Progenitor cell of endocrine pancreas (in vitro differentiated cells): ENCODE measurements at places on chromosomes 12 and 14. TPM values are rescaled to one million over a fixed set of nuclear protein-coding genes. Genes with fewer than 3 reads are reported as not detected.
A peak's percentile ranks its signal among the peaks of the same experiment; 100 is the strongest.

- H3K27ac ChIP-seq: no peak overlapping the region
- no peak overlapping the region for H3K4me3 ChIP-seq
- DNase-seq: no peak
- no peaks in the 10 kb centered on the region for H3K27me3 ChIP-seq
- no peaks in the 10 kb centered on the region for H3K4me1 ChIP-seq
- peaks cover 2% of the 10 kb centered on the region for H3K36me3 ChIP-seq
These were observed 84.9 kb upstream of the RTL1 start for GRCh38 chr14:100988411-100988900.

GRCh38 chr12:19588951-19589350, 149.7 kb downstream of the AEBP2 start:
- peaks cover 7% of the 10 kb centered on the region for H3K36me3 ChIP-seq
- H3K27me3 ChIP-seq: no peaks in the 10 kb centered on the region
- no peak overlapping the region for H3K4me3 ChIP-seq

- H3K36me3 ChIP-seq: peaks cover 12% of the 10 kb centered on the region
- no peak for DNase-seq
- no peak overlapping the region for H3K4me3 ChIP-seq
- no peaks in the 10 kb centered on the region for H3K27me3 ChIP-seq
- H3K4me1 ChIP-seq: peaks cover 32% of the 10 kb centered on the region
These were observed 2.8 kb downstream of the ORMDL2 start for GRCh38 chr12:55820679-55821078.

GRCh38 chr12:120741476-120742421, 16.1 kb downstream of the ACADS start:
- no peak overlapping the region for H3K4me3 ChIP-seq
- peaks cover 2% of the 10 kb centered on the region for H3K36me3 ChIP-seq
- peaks cover 2% of the 10 kb centered on the region for H3K4me1 ChIP-seq
- no peaks in the 10 kb centered on the region for H3K27me3 ChIP-seq
- no peak for DNase-seq

DNA sequence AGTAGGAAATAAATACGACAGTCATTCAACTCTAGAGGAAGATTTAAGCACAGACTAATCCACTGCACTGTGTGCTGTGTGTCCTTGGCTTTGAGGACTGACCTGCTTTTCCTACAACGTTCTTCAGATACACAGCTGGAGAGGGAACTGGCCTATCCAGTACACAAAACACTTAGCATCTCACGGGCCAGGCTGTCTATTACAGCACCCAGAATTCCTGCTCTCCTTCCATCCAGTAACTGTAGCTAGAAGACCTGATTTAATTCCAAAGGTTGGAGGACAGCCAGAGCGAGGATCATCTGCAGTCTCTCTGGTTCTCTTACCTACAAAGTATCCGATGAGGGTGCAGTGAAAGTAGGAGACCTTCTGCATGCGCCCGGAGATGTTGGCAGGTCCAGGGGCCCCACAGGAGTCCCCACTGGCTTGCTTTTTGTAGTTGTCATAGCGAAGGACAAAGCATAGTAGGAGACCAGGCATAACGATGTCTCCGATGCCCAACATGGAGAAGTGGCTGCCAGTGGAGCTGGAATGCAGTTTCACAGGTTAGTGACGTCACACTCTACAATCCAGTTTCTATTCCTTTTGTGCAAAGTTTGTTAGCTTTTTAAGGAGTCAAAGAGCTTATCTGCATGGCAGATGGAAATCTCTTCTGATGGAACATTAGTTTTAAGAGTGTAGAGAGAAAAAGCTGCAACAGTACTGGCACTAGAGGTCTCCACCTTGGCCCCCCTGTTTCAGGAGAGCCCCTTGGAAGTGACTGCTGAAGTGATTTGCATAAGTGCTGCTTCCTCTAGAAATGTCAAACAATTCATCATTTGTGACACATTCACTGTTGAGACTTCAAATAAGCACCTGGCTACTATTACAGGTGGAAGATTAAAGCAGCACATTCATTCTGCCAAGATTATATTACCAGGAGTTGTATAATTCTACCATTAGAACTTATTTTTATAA, 41.7 kb downstream of the ACADS start:
- no peak for DNase-seq
- peaks cover 13% of the 10 kb centered on the region for H3K4me1 ChIP-seq

DNA sequence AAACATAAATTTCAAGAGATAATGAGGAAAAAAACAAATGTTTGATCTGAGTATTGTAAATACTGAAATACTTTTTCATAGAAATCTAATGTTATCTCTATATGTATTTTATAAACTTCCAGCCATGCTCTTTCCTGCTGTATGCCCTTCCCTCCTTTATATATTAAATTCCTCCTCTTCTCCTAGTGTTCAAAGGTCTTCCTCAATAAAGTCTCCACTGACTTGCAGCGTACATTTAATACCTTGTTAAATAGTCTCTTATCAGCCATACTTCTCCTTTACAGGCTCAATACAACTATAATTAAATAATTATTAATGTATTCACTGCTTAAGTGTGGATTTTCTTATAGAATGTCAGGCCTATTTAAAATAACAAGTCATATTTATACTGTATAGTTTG, 26.0 kb downstream of the ERGIC2 start:
- H3K36me3 ChIP-seq: peaks cover 18% of the 10 kb centered on the region
- no peaks in the 10 kb centered on the region for H3K4me1 ChIP-seq
- H3K27ac ChIP-seq: no peak overlapping the region
- no peak overlapping the region for H3K4me3 ChIP-seq

- H3K36me3 ChIP-seq: peaks cover 2% of the 10 kb centered on the region
- no peak overlapping the region for H3K4me3 ChIP-seq
- H3K27me3 ChIP-seq: no peaks in the 10 kb centered on the region
- H3K4me1 ChIP-seq: no peaks in the 10 kb centered on the region
- H3K27ac ChIP-seq: no peak overlapping the region
- DNase-seq: no peak
These were observed 244.8 kb downstream of the IPO8 start for GRCh38 chr12:30450872-30451271.

DNA sequence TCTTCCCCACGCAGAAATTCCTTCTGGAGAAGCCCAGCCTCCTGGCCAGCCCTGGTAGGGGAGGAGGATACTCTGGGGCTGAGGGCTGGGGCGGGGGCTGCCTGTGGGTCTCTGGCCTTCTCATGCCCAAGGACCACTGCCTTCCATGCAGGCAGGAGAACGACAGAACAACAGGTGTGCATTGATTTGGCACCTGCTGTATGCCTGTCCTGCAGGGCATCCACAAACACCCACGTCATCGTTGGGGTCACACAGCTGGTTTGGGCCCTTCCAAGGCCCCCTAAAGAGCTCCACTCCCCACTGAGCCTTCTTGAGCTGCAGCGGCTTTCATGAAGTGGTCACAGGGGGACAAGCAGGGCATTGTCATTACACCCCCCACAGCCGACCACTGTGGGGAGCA, 60.4 kb downstream of the PHETA1 start:
- peaks cover 31% of the 10 kb centered on the region for H3K36me3 ChIP-seq
- H3K4me1 ChIP-seq: no peaks in the 10 kb centered on the region
- no peak overlapping the region for H3K4me3 ChIP-seq
- no peak for DNase-seq
- H3K27me3 ChIP-seq: no peaks in the 10 kb centered on the region
- H3K27ac ChIP-seq: no peak overlapping the region

- no peaks in the 10 kb centered on the region for H3K36me3 ChIP-seq
- no peak overlapping the region for H3K4me3 ChIP-seq
- H3K4me1 ChIP-seq: peaks cover 15% of the 10 kb centered on the region
- no peaks in the 10 kb centered on the region for H3K27me3 ChIP-seq
- no peak for DNase-seq
These were observed 15.3 kb upstream of the ITPR2 start for GRCh38 chr12:26848156-26848825.

DNA sequence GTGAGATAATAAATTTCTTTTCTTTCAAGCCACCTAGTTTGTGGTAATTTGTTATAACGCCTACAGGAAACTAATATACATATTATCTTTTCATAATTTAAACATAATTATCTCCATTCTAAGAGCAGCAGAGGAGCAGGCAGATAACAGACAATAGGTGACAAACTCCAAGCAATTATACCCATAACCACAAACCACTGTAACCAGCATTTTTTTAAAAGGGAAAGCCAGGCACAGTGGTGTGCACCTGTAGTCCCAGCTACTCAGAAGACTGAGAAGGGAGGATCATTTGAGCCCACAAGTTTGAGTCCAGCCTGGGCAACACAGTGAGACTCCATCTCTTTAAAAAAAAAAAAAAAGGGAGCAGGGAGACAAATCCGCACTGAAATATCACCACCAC, 54.9 kb downstream of the ATF7 start:
- peaks cover 5% of the 10 kb centered on the region for H3K36me3 ChIP-seq
- no peak overlapping the region for H3K4me3 ChIP-seq
- H3K27ac ChIP-seq: no peak overlapping the region
- no peaks in the 10 kb centered on the region for H3K27me3 ChIP-seq
- no peak for DNase-seq

DNA sequence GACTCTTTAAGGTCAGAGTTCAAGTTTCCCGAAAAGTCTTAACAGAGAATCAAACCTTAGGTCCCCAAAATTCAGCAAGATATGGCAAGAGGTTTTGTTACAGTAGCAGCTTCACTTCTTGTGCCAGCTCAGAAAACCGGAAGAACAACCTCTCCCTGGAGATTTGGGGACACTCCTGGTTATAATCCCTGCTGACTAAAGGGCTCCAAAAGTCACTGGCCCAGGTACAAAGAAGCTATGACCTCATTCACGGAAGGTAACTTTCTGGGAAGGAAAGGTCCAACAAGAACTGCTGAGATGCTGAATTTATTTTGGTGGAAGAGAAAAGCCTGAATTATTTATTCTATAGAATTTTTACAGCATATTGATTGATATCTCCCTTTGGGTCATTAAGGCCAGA, 55.6 kb upstream of the DIO2 start:
- H3K27ac ChIP-seq: no peak overlapping the region
- H3K4me3 ChIP-seq: no peak overlapping the region
- H3K4me1 ChIP-seq: no peaks in the 10 kb centered on the region
- no peaks in the 10 kb centered on the region for H3K36me3 ChIP-seq
- H3K27me3 ChIP-seq: no peaks in the 10 kb centered on the region
- no peak for DNase-seq

- no peaks in the 10 kb centered on the region for H3K27me3 ChIP-seq
- H3K36me3 ChIP-seq: no peaks in the 10 kb centered on the region
- DNase-seq: no peak
- peaks cover 8% of the 10 kb centered on the region for H3K4me1 ChIP-seq
- peak overlapping the region; percentile 47 for H3K27ac ChIP-seq
These were observed 17.1 kb upstream of the YBX3 start for GRCh38 chr12:10740182-10740581.

DNA sequence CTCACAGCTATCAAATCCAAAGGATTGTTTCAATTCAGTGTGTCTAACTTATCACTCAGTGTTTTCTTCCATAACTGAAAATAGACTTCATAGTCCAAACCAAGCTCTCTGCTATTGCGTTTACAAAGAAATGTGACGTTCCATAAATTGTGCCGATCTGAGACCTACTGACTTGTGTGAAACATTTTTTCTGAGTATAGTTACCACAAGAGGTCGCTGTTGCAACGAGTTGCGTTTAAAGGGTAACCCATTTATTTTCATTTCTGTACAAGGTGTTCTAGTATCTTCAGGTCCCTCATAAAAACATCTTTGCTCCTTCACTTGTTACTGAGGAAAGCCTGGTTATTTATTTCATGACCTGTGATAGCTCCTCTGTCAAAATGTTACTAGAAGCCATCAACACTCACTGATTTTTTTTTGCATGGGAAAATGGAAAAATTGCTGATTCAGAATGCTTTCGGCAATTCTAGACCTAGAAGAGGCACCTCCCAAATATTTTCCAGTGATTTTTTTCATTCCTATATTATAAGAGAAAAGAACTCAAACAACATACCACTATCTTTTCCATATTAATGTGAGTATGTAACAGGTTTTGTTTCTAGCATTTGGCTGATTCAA, 60.9 kb upstream of the OR4E1 start:
- no peaks in the 10 kb centered on the region for H3K36me3 ChIP-seq
- H3K4me3 ChIP-seq: no peak overlapping the region
- no peak overlapping the region for H3K27ac ChIP-seq
- no peaks in the 10 kb centered on the region for H3K4me1 ChIP-seq
- H3K27me3 ChIP-seq: peaks cover 7% of the 10 kb centered on the region
- DNase-seq: no peak

GRCh38 chr14:60087668-60088067, 4.1 kb upstream of the PCNX4 start:
- H3K27ac ChIP-seq: no peak overlapping the region
- peaks cover 2% of the 10 kb centered on the region for H3K4me1 ChIP-seq
- DNase-seq: no peak

GRCh38 chr12:2057041-2057794, 4.4 kb downstream of the CACNA1C start:
- peak overlapping the region; percentile 27 for H3K27ac ChIP-seq
- no peak overlapping the region for H3K4me3 ChIP-seq
- peaks cover 21% of the 10 kb centered on the region for H3K4me1 ChIP-seq
- H3K36me3 ChIP-seq: no peaks in the 10 kb centered on the region

DNA sequence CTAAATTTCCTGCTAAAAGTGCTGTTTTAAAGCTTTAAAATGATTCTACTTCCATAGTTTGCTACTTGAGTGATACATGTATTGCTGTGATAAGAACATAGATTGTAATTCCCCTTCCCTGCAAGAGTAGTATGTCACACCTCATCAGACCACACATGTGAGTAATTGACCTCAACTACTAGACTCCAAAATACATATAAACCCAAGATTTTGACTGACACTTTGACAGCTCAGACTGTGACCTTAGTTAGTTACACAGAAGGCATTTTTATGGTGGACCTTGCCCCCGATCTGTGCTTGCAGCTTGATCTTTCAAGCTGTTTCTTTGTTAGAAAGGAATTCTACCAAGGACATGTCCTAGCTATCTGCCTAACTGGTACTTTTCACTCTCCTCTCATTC, 18.6 kb downstream of the APOBEC1 start:
- no peaks in the 10 kb centered on the region for H3K27me3 ChIP-seq
- peaks cover 2% of the 10 kb centered on the region for H3K4me1 ChIP-seq
- H3K27ac ChIP-seq: no peak overlapping the region
- H3K36me3 ChIP-seq: no peaks in the 10 kb centered on the region
- no peak for DNase-seq

DNA sequence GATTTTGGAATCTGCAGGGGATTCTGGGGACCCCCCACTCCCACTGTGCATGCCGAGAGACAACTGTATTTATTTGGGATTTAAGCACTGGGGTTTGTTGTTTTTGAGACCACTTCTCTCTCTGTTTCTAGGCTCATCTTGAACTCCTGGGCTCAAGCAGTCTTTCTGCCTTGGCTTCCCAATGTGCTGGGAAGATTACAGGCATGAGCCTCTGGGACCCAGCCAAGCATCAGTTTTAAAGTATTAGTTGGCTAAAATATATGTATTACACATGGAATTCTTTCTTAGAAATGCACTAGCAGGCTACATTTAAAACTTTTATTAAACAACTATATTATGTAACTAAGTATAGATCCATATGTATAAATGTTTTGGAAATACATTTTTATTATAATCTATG, 78.3 kb downstream of the AEBP2 start:
- H3K27me3 ChIP-seq: no peaks in the 10 kb centered on the region
- no peak overlapping the region for H3K27ac ChIP-seq

Gene CCDC196
- total RNA-seq: not detected in 2 replicates

Gene NAV3
- 11.5 and 11.7 TPM in 2 replicates for total RNA-seq

Gene CLEC2A
- not detected in 2 replicates for total RNA-seq

Gene FAM222A
- total RNA-seq: 11.6 and 12.7 TPM in 2 replicates
